ENCODE measurements at places on chromosomes 7 and 10. TPM values are rescaled to one million over a fixed set of nuclear protein-coding genes. Genes with fewer than 3 reads are reported as not detected.

The MYL10 gene
- total RNA-seq: not detected

The ASB4 gene
- not detected for total RNA-seq

The GPR37 gene
- total RNA-seq: 3.2 TPM

The BICC1 gene
- 44.6 TPM for total RNA-seq

The AUTS2 gene
- total RNA-seq: 13.2 TPM

The HOXA4 gene
- total RNA-seq: 1.6 TPM

All from omental fat pad (tissue), 4 donors.